Melanocyte of skin (primary cell): ENCODE measurements at places on chromosomes 6 and 20. TPM values are rescaled to one million over a fixed set of nuclear protein-coding genes. Genes with fewer than 3 reads are reported as not detected.

The DEFB125 gene
- not detected in 2 replicates for total RNA-seq

The ROS1 gene
- not detected in 2 replicates for total RNA-seq

The C6orf58 gene
- total RNA-seq = 2.2 and 3.8 TPM in 2 replicates

The JAG1 gene
- 37.3 and 59.5 TPM in 2 replicates for total RNA-seq

The CCN2 gene
- 2.0 and 3.0 TPM in 2 replicates for total RNA-seq

The SIM1 gene
- total RNA-seq = not detected in 2 replicates
